Spinal cord (tissue), 10 donors: ENCODE measurements at places on chromosomes 4 and X.

DNA sequence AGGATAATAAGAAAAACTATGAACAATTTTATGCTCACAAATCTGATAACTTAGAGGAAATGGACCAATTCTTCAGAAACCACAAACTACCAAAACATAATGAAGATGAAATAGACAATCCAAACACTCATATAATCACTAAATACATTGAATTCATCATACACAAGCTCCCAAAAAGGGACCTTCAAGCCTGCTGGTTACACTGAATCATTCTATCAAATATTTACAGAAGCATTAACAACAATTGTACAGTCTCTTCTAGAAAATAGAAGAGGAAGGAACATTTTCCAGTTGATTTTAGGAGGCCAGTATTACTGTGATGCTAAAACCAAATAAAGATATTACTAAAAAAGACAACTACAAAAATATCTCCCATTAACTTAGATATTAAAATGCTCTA is 88.3 kb downstream of the IL15 start:
- DNase-seq, result no peak

DNA sequence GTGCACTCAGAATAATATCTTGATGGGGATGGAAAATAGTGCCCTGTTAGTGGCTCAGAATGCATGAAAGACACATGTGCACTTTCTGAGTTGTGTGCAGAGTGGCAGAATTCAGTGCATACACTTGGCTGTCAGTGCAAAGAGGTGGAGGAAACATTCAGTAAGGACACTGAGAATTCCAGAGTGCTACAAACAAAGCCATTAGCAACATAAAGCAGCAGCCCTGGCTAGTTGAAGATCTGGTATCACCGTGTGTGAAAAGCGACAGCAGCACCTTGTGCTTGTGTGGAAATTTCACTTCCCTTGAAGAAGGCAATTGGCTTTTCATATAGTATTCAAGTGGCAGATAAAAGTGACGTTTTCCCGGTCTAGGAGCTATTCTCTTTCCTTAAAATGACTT is 810.4 kb downstream of the TRIML1 start:
- peak; percentile 51 for DNase-seq

DNA sequence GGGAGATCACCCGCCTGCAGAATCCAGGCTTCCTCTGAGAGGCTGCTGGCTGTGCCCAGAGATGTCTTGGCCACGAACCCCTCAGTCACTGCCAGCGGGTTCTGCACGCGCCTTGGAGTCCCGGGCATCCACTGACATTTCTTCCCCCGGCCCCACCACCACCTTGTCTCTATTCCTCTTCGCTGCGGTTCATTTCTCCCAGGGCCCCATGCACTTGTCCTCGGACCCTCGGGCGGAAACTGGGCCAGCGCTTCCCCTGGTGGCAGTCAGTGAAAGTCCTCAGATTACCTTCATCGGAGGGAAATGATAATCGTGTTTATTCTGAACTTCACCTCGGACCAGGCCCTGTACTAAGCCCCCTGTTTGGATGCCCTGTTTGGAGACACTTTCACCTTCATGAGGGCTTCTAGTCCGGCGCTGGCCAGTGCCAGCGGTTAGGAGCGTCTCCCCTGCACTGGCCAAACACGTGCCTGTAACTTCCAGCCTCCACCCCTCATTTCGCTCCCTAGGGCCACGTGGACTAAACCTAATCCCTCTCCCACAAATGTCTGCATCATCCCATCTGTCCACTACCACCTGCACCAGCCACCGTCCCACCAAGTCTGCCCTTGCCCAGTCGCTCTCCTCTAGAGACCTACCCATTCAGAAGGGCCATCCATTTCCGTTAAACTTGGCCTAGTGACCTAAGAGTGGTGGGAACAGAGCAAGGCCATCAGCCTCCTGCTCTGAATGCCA is 82.0 kb downstream of the DCTD start:
- no peak for DNase-seq

GRCh38 chr4:183394166-183394951 is 50.1 kb upstream of the CDKN2AIP start:
- DNase-seq, result no peak

GRCh38 chrX:2689773-2690666 is 1.1 kb upstream of the CD99 start:
- no peak for DNase-seq

GRCh38 chr4:157151711-157152110 is 68.8 kb upstream of the GRIA2 start:
- DNase-seq, result no peak

DNA sequence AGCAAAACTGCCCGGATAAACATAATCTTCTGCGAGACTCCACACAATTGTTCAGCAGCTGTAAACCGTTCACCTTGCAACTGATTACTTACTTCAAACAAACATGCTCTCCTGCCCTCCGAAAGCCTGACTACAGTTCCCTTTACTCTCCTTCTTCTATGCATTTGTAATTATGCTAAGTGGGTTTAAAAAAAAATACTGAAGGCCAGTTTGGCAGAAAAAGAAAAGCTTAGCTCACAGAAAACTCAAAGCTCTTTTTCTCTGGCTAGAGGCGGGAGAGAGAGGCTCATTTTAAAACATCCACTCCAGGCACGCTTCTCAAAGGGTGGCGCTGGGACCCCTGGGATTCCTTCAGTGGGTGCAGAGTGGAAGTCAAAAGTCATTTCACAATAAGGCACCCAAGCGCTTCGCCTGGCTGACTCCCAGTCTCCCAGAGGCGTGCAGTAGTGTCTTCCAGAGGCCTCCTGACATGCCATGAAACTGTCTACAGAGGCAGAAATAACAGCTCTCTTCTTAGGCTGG is 1.9 kb downstream of the DHRSX start:
- peak; percentile 15 for DNase-seq

DNA sequence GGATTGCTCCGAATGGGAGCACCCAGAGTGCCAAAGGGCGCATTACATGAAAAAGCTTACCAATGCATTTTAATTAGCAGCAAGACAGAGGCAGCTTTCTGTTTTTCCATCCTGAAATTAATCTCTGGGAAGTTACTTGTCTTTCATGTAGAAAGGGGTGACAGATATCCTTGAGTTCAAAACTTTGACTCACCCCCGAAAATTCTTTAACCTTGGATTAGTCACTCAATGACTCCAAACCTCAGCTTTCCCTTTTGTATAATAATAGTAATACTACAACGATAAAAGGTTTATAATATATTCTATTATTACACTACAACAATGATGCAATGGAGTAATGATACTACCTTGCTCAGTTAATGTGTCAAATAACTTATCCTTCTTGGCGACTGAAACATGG is 126.3 kb downstream of the ADAMTS3 start:
- no peak for DNase-seq

- no peak for DNase-seq
These were observed 580 bp upstream of the MMGT1 start for GRCh38 chrX:135974279-135974856.

GRCh38 chr4:88604978-88605678 is 12.8 kb downstream of the HERC3 start:
- DNase-seq, result no peak

GRCh38 chrX:120310861-120311726 is at the start of gene TMEM255A:
Gene TMEM255A (minus strand): TSS chrX:120311461. CDS start chrX:120311309, 152 bp downstream.
- DNase-seq, result no peak

GRCh38 chrX:134294548-134294947 is 57.6 kb downstream of the CCDC160 start:
- no peak for DNase-seq

DNA sequence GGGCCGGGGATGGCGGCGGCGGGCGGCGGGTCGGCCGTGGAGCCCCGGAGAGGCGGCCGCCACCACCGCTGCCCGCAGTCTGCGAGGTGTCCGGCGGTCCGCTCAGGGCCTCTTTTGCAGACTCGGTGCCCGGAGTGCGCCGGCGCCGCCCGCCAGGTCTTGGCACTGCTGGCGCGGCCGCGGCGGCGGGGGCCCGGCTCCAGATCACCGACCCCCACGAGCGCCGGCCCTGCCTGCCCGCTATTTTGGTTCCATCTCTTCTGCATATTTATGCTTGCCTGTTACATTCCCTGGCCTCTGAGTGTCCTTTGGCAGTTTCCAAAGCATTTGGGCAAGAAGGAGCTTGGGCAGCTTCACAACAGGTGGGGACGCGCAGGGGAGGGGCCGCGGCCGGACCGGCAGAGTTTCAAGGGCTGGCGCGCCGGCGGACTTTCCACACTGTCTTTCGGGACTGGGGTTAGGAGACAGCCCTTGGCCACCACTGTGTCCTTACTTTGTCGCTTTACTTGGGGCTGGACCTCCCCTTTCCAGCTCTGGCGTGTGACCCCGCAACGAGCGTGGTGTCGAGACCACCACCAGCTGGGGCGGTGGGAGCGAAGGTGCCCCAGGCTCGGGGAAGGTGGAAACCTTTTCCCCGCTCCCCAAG is 668 bp upstream of the TAPT1 start:
- peak; percentile 71 for DNase-seq

- no peak for DNase-seq
These were observed 174.6 kb upstream of the PGRMC2 start for GRCh38 chr4:128462103-128462783.

DNA sequence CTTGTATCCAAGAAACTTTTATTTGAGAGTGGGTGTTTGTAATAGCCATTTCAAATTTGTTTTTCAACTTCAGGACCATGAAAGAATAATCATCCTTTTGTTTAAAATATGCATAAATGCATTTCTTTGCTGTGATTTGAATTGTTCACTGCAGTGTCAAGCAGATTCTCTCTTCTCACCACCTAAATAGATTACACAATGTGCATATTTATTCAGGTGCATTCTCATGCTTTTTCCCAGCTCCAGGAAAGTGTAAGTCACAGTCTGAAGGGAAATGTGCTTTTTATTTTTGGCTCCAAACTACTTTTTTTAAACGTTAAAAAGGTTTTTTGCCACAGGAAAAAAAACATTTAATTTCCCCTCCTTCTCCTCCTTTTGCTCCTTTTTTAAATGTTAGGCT is 17.5 kb downstream of the C4orf33 start:
- DNase-seq, result no peak

DNA sequence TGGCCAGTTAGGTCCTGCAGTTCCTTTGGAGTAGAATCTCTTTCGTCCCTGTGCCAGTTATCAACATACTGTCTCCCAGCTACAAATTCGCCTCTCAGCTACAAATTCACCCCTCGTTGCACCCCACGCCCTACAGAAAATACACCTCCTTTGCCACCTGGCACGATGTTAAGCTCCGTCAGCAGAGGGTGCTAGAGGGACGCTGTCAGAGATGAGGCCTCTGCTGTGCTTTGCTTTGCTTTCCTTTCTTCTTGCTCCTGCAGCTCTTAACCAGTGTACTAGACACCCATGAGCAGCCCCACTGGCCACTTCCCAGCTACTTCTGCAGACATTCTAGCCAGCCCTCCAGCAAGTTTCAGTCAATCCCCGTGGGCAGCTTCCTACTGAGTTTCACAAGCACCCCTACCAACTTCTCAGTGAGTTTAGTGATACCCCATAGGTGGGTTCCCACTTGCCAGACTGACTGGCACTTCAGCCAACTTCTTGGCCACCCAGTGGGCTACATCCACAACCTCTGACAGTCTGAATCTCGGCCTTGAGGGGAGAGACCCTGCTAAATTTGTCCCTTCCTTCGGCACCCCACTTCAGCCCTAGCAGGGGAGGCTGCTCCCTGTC is 21.8 kb downstream of the HAUS3 start:
- no peak for DNase-seq

DNA sequence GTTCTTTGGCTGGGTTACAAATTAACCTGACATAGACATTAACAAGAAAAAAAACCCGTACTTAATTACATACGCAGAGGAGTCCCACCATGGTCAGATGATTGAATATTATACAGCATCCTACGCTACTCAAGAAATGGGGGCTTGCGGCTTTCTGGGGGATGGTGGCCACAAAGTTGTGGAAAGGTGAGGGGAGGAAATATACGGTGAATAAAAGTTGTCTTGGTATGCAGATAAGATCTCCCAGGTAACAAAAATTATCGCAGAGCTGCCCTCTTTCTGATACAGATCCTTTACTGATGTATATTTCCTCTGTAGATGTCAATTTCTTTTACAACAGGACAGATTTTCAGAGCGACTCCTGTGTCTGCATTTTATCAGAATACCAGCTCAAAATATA is 890 bp downstream of the DCAF16 start:
- no peak for DNase-seq

GRCh38 chr4:16461362-16461761 is 235.1 kb upstream of the TAPT1 start:
- DNase-seq, result no peak

DNA sequence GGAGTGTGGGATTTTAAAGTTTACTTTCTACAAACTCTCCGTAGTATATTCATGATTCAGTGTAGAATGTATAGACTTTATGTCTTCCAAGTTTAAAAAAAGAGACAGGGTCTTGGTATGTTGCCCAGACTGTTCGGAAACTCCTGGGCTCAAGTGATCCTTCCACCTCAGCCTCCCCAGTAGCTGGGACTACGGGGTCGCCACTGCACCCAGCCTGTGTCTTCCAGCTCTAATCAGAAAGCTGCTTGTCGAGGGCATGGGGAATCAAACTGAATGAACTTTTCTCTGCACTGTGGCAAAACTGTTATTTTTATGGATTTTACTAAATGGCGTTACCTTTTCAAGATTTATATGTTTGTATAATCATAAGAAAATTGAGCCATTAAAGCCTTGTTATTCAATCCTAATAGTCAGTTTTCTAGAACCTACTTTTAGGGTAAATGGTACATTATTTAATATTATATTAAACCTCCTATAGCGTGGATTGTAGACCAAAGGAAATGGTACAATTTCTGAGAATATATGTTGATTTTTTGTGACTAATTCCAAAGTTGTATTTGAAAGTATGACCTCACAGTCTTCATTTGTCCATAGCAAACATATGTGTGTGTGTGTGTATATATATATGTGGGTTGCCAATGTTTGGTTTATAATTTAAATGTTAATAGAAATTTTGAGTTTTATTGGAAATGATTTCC is 1.1 kb downstream of the BLOC1S4 start:
- no peak for DNase-seq

DNA sequence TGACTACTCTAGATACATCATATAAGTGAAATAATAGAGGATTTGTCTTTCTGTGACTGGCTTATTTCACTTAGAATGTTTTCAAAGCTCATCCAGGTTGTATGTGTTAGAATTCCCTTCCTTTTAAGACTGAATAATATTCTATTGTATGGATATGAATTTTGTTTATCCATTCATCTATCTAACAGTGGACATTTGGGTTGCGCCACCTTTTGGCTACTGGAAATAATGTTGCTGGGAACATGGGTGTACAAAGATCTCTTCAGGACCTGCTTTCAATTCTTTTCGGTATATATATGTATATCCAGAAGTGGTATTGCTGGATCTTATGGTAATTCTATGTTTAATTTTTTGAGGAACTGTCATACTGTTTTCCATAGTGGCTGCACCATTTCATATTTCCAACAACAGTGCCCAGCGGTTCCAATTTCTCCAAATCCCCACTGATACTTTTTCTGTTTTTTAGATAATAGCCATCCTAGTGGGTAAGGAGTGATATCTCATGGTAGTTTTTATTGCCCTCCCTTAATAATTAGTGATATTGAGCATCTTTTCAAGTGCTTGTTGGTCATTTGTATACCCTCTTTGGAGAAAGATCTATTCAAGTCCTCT is 3.4 kb upstream of the SCD5 start:
- no peak for DNase-seq

GRCh38 chr4:96736352-96736889 is 896.5 kb downstream of the PDHA2 start:
- no peak for DNase-seq

- peak; percentile 80 for DNase-seq
These were observed 35.7 kb upstream of the INTS6L start for GRCh38 chrX:135484641-135485289.

GRCh38 chr4:102036619-102037376 is 246.3 kb downstream of the BANK1 start:
- no peak for DNase-seq

- no peak for DNase-seq
These were observed 147.4 kb downstream of the COL25A1 start for GRCh38 chr4:109155084-109155483.
